Activated CD4-positive, alpha-beta memory T cell treated with anti-CD3 and anti-CD28 coated beads for 36 hours (primary cell): ENCODE measurements at places on chromosomes 1 and 21.
A peak's percentile ranks its signal among the peaks of the same experiment; 100 is the strongest.

GRCh38 chr1:218304281-218305039 is 19.4 kb downstream of the RRP15 start:
- no peak for DNase-seq

GRCh38 chr21:33789697-33790096 is 125.9 kb downstream of the ATP5PO start:
- DNase-seq, result no peak

DNA sequence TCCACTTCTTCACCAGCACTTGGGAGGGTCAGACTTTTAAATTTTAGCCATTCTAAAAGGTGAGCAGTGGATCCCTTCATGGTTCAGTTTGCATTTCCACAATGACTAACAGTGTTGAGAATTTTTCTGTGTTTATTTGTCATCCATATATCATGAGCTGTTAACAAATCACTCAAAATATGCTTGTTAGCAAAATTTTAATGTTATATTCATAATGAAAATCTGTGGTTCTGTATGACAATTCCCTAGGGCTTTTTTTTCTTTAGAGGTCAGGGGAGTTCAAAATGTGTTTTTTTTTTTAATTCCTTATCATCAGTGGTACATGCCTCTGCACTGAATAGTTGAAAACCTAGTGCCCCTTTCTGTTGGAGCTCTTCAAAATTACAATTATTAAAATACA is 682.2 kb upstream of the ADGRL2 start:
- DNase-seq, result no peak

DNA sequence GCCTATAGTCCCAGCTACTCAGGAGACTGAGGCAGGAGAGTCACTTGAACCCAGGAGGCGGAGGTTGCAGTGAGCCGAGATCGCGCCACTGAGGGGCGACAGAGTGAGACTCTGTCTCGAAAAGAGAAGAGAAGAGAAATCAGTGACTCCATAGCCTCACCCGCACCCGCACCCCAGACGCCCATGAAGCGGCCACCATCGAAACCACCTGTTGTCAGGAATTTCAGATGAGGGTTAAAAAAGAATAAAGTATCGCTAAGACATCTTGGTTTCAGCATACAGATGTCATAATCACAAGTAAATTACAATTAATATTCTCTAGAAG is 47.4 kb downstream of the NPHP4 start:
- no peak for DNase-seq

DNA sequence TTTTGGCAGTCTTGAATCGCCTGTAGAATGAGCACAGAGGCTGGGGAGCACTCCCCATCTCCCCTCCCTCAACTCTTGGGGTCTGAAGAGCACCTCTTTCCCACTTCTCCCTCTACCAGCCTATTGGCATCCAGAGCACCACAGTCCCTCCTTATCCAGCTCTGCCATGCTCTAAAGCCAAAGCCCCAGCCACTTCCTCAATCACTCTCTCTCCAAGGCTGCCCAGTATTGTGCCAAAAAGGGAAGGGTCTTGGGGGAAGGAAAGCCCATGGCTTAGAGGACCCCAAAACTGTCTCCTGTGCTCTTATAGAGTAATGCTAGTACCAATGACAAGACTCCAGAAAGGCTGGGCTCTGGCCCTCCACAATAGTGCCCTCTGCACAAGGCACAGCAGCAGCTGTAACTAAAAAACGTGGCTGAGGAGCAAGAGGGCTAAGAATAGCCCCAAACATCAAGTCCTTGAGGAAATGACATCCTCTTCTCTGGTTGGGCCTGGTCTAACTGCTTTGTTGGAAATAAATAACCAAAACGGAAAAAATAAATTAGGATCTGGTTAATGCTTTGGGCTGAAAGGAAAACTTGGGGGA is 28.4 kb downstream of the SLC27A3 start:
- no peak for DNase-seq

- no peak for DNase-seq
Observed at GRCh38 chr21:43273708-43274021, 104.9 kb downstream of the CRYAA start.

DNA sequence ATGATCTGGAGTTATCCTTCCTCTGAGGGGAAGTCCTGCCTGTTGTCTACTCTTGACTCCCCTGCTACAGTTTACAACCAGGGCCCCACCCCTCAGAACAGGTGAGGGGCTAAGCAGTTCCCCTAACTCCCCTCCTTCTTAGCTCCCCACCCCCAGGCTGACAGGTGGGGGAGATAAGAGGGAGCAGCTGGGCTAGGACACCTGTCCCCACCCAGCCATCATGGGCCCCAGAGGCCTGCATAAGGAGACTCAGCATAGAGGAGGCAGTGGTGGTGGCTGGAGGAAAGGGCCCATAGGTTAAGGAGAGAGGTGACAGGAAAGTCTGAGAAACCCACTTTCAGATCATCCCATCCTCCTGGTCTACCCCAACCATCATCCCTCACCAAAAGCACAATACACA is 6.8 kb downstream of the MEF2D start:
- no peak for DNase-seq

DNA sequence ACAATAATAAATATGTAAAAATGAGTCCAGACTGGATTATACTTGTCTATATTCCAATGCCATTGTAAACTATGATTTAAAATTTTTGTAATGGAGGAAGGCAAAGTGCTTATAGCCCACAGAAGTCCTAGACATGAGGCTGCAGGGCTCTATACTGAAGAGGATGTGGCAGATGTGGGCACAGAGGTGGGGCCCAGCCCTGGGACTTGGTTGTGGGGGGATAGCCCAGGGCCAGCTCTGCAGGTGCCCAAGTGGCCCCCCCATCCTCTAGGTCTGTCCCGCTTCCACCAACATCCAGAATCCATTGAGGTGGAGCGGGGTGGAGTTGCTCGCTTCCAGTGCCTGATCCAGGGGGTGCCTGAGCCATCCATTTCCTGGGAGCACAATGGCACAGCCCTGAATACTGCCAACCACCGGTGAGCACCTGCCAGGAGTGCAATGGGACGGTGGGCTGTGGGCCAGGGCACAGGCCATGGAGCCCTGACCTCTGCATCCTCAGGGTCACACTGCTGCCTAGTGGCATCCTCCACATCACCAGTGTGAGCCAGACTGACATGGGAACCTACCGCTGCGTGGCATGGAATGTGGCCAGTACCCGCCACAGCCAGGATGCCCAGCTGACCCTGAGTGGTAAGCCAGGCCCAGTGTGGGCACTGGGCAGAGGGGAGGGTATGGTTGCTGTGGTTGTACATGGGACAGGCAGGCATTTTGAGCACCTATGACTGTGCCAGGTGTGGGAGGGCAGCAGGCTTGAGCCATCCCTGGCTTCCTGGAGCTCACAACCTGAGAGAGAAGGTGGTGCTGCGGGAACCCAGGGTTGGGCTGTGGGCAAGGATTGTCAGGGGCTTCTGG is 21.0 kb downstream of the SLC27A3 start:
- no peak for DNase-seq

- no peak for DNase-seq
Observed at GRCh38 chr1:166925810-166926478, 49.4 kb downstream of the ILDR2 start.

GRCh38 chr1:53196017-53196484 is 573 bp upstream of the CPT2 start:
- DNase-seq, result peak; percentile 19

GRCh38 chr21:14991957-14992356 is 72.8 kb downstream of the NRIP1 start:
- DNase-seq, result no peak

DNA sequence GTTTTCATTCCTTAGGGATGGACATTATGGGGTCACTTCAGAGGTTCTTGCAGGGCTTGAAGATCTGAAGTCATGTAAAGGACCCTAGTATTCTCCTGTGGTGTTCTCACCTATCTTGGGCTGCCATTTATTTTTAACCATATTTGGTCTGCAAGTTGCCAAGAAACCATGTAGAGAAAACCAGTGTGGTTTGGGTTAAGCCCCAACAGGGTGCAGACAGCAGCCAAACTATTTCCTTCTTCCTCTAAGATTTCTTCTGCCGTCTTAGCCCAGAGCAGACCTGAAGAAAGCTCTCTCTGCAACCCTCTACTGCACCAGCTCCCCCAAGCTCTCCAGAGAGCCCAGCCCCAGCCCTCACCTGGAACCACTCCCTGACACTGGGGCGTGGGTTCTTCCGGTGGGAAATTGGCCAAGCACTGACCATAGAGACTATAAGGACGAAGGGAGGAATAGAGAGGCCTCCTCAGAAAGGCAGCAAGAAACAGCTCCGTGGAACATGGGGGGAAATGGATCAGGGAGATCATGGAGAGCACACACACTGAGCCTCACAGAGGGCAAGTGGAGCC is 136.6 kb downstream of the SYF2 start:
- no peak for DNase-seq

GRCh38 chr1:93437976-93438605 is 9.8 kb upstream of the FNBP1L start:
- no peak for DNase-seq

GRCh38 chr1:4984841-4985240 is 330.4 kb downstream of the AJAP1 start:
- no peak for DNase-seq

DNA sequence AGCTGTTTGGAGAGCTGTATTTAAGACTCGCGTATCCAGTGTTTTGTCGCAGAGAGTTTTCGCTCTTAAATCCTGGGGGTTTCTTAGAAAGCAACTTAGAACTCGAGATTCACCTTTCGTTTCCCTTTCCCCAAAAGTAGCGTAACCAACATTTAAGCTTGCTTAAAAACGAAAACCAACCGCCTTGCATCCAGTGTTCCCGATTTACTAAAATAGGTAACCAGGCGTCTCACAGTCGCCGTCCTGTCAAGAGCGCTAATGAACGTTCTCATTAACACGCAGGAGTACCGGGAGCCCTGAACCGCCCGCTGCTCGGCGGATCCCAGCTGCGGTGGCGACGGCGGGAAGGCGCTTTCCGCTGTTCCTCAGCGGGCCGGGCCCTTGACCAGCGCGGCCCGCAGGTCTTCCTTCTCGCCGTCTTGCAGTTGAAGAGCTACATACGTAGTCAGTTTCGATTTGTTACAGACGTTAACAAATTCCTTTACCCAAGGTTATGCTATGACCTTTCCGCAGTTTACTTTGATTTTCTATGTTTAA is 1.9 kb downstream of the OLIG1 start:
- peak; percentile 10 for DNase-seq

DNA sequence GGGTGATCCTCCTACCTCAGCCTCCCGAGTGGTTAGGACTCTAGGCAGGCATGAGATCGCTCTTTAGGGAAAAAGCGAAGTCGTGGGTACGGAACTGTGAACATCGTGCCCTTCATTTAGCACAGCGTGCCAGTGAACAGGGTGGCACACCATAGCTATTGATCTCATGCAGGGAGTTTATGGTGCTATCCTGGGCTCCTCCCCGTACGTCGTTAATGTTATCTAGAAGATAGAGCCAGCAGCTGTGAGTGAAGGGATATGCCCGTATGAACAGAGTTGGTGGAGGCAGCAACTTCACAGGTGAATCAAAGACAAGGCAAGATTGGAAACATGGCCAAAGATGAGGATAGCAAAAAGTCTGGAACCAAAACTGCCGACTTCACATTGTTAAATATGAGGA is 11.2 kb downstream of the CLCN6 start:
- DNase-seq, result no peak

DNA sequence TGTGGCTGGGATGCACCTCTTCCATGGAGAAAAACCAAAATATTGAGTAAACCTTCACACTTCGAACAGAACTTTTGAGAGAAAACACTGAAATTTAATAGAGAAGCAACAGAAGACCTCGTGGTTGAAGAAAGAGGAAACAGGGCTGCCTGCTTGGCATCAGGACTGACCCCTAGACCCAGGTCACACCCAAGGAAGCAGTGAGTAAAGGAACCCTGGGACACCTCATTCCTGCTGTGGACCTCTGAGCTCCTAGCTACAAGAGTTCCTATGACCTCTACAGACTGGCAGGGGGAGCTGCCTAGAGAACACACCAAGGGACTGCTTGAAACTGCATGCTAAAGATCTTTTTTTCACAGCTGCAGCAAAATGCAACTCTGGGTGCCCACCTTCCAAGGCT is 67.8 kb downstream of the FASLG start:
- DNase-seq, result no peak
